Aorta (tissue), 5 donors: ENCODE measurements at places on chromosomes 4 and X.

GRCh38 chr4:4717692-4718091 lies 141.8 kb upstream of the MSX1 start:
- DNase-seq, result no peak

DNA sequence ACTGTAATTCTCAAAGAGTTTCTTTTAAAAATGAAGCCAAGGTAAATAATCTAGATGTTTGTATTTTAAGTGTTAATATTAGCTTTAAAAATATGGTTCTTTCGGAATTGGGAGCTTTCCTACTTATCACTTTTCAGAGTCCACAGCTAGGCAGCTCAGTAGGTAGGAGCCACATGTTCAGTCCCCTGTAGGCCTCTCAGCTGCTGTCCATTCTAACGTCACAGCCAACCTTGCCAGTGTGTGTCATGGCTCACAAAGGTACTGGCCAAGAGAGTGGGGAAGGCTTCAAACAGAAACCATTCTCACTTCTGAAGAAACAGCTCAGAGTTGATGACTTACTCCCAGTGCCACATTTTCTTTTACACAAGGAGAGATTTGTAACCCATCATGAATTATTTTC lies 50.0 kb upstream of the BRS3 start:
- DNase-seq, result no peak

DNA sequence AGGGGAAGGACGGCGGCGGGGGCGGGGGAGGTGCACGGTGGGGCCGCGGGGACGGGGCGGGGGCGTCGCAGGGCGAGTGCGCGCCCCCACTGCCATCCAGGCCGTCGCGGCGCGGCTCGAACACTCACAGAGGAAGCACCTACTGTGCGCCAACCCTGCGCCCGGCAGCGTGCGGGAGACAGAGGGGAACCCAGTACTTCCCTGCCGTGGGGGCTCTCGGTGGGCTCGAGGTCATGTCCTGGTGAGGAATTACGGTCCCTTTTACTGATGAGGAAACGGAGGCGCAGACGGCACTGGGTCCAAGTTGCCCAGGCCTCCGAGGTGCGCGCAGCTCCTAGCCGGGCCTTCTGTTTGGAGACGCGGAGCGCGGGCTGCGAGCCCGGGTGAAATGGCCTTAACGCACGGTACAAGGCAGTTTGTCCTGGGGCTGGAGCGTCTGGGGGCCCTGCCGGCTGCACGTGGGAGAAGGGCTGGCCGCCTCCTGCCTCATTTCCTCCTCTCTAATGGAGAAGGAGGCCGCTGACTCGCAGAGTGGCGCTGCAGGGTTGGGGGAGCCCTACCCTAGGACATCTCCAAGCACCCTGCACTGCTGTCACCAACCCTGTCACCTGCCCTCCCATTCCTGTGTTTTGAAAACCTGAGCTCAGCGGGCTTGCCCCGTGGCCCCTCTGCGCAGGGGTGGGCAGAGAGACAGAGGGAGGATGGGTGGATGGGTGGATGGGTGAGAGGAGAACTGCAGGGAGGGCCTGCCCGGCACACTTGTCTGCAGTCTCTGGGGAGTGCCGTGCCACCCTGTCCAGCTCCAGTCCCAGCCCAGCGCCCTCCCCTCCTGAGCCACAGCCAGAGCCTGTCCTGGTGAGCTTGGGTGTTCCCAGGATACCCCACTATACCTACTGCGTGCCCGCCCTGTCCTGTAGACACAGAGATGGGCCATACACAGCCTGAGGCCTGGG lies 106.0 kb downstream of the ADRA2C start:
- DNase-seq, result no peak

DNA sequence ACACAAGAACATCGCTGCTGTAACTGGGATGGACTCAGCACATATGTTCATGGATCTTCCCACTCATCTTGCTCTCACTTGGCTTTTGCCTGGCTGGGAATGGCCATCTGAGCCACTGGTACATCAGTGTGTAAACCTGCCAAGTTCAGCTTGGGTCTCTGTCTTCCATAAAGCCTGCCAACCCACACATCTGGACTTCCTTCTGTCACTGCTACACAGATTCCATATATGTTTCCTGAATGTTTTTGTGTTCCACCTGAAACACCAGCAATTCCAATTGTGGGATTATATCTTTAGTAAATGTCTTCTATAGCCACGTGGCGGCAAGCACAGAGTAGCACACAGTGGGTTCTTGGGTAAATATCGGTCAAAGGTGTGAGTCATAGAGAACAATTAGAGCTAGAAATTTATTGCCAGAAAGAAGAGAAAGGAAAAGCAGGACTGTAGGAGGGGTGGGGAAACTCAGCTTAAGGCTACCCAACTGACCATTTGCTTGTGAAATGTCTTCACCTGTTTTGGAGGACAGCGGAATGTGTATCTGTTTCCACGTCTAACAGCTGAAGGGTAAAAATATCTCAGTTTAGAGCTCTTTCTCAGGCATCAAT lies 125.9 kb downstream of the MFAP3L start:
- no peak for DNase-seq

DNA sequence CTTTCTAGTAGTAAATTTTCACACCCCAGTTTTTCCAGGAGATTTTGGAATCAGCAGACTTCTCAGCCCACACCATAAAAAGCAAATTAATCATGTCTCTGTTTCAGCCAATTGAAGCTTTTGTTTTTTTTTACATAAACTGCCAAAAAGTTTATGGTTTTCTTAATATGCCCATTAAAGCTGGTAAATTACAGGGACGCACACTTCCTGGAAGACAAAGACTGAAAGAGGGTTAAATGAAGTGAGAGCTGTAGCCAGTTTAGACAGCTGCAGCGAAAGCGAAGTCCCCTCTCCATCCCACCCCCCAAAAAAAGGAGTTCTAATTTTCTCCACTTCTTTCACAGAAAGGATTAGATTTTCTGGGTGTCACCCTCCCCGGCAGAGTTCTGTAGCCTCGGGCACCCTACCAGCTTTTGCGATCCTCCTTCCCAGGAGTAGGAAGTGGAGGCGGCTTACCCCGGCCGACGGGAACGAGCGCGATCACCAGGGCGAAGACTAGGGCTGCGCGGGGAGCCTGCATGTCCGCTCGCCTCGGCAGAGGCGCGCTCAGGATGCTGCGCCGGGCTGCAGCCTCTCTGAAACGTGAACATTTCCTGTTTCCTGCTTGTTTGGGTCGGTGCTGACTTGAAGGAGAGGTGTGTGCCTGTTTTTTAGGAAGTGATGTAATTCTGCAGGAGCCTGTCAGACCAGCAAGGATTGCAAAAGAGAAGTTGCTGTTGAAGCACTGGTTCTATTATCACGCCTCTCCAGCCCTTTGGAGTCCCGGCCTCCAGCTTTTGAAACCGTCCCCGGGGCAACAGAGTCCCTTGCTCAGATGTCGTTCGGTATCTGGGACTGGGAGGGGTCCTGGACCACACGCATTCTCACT lies at the start of gene TMEM154:
TSS of gene TMEM154 (minus strand) at position 584 of the 868 bp plus-strand sequence. CDS start at position 520, 64 bp downstream.
- peak; percentile 85 for DNase-seq

DNA sequence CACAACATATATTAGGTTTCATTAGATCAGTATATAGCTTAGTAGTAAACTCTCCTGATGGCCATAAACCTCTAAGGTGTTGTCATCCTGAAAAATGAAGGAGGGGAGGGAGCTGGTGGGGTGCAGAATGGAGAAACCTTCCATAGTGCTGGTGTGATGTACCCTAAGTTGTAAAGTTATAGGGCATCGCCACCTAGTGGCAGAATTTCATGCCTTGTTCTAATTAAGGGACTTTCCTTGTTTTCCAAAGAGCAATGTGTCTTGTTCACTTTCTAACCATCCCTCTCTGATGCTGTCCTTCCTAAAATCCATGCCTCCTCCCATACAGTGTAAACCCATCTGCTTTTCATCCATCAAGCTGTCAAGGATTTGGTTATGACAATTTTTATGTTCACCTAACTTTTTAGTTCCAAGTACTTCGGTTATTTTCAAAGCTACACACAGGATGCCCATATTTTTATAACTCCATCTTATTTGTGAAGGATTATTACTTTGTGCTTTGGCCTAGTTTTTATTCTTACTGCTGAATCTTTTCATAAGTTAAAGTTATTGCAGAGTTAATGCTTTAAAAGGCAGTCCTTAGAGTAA lies 4.5 kb downstream of the NBDY start:
- no peak for DNase-seq

DNA sequence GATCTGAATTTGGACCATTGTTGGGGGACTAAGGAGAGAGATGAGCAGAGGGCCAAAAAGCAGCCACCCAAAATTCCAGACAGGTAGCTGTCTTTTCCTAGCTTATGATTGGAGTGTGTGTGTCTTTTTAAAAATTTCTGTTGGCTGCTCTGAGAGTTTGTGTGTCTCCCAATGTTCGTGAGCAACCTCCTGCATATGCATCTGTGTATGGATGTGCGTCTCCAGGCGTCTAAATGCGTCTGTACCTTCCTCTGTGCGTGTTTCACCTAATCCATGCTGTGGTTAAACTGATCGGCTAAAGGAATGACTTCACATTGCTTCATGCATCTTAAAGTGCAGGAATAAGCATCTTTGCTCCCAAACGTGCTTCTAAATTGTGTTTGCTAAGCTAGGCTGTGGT lies 65.5 kb upstream of the LAS1L start:
- no peak for DNase-seq

GRCh38 chr4:152512483-152512882 lies 23.4 kb downstream of the FBXW7 start:
- no peak for DNase-seq

- no peak for DNase-seq
Observed at GRCh38 chr4:86718152-86718551, 124.0 kb downstream of the PTPN13 start.

DNA sequence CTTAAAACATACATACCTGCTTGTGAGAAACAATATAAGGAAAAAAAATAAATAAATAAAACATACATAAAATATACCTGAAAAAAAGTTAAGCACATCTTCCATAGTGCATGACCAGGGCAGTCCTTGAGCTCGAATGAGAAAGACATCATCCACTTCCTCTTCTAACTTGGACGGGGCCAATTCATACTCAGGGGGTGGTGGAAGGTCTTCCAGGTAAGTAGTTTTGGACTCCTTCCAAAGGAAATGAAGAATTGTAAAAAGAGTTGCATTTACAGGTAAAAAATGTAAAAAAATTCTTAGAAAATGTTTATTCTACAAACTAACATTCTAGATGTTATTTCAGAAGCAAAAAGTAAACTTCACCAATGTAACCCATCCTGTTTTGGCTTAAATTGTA lies 3.6 kb downstream of the GRSF1 start:
- no peak for DNase-seq

DNA sequence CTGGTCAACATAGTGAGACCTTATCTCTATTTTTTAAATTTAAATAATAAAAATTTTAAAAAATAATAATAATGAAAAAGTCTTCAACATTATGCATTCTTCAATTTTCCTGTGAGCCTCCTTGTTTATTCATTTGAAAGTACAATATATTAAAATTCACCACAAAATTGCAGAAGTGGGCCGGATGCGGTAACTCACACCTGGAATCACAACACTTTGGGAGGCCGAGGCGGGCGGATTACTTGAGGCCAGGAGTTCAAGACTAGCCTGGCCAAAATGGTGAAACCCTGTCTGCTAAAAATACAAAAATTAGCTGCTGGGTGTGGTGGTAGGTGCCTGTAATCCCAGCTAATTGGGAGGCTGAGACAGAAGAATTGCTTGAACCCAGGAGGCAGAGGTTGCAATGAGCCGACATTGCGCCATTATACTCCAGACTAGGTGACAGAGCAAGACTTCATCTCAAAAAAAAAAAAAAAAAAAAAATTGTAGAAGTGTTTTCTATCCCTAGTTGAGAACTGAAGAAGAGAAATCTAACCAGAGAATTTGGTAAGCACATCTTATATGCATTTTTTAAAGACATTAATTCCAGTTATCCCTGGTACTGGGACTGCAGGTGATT lies 56.9 kb downstream of the RBM47 start:
- no peak for DNase-seq

GRCh38 chr4:3765271-3766035 lies 732 bp upstream of the ADRA2C start:
- peak; percentile 80 for DNase-seq

DNA sequence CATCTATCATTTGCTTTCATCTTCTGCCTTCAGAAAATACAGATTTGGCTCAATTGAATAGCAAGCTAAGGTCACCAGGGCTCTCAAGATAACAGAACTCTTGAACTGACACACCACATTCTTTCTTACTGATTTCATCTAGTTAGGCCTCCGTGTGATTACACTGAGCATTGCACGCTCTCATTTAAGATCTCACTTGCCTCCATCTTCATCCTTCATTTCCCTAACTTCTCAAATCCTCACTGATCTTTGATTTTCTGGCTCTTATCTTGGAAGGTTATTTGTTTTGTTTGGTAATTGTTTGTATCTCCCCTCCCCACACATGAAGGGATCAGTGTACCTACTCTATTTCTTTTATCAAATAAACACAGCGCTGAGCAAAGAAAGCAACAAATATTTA lies 47.7 kb downstream of the MANBA start:
- no peak for DNase-seq

GRCh38 chr4:41285202-41285863 lies 28.6 kb downstream of the UCHL1 start:
- DNase-seq, result no peak

- DNase-seq, result no peak
Observed at GRCh38 chr4:187724456-187724855, 271.1 kb upstream of the ZFP42 start.

GRCh38 chr4:89270792-89271191 lies 36.8 kb downstream of the GPRIN3 start:
- no peak for DNase-seq

GRCh38 chr4:8730159-8730558 lies 137.6 kb downstream of the CPZ start:
- DNase-seq, result no peak

GRCh38 chrX:134542485-134542884 lies 82.5 kb downstream of the HPRT1 start:
- no peak for DNase-seq

GRCh38 chr4:142120921-142121320 lies 484.5 kb downstream of the IL15 start:
- DNase-seq, result no peak

- no peak for DNase-seq
Observed at GRCh38 chr4:124132161-124132560, 580.4 kb downstream of the ANKRD50 start.

DNA sequence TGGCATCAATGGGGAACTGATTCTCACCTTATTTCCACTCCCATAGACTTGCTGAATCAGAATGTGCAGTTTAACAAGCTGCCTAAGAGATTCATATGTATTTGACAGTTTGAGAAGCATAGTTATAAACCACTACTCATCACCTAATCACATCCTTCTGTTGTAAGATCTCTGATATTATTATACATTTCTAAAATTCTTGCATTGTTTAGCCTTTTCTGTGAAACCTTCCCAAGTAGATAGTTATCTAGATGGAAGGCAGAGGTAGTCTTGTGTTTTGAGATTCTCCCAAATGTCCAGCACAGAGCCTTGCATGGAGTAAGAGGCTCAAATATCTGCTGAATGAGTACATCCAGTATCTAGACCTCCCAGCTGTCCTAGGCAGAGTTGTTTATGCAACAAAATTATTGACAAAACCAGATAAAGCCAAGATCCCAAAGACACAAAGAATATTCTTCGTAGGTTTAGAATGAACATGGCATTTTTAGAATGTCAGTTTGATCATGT lies 227.3 kb downstream of the KDR start:
- no peak for DNase-seq

DNA sequence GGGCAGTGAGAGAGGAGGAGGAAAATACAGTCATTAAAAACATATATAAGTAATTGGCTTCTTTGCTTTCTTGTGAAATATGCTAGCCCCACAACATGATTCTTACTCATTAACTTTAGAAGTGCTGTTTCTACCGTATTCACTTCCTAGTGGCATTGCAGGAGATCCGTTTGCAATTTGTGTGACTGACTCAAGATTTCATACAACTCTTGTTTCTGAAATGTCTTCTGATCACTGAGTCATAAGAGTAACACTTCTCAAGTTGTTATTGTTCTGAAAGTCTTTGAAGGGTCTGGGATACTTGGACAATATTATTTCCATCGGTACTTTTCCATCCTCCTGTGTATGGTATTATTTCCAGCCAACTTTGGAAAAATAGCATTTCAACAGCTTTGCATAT lies 310.8 kb downstream of the PACRGL start:
- no peak for DNase-seq
